ENCODE measurements at places on chromosomes 6 and 20.

- H3K36me3 ChIP-seq = no peaks in the 10 kb centered on the region
- no peak overlapping the region for H3K4me3 ChIP-seq
- H3K4me1 ChIP-seq = no peaks in the 10 kb centered on the region
- no peak overlapping the region for H3K27ac ChIP-seq
- H3K27me3 ChIP-seq = peaks cover 3% of the 10 kb centered on the region
Measured at GRCh38 chr6:146200176-146200575, 171.3 kb downstream of the GRM1 start.

DNA sequence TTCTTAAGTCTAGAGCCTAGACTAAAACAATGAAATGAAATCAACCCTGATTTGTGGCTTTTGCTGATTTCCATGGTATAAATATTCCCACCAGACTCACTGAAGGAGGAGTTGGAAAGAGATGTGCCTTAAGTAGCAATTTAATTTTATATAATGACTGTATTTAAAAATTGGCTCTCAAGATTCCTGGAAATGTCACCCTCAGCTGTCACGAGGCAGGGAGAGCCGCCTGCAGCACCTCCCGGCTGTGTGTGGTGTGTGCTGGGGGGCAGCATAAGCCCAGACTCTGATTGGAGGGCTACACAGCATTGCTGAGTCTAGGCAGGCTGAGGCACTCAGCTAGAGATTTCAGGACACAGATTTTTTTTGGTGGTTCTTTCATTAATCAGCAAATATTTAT is 40.6 kb upstream of the TMEM181 start:
- peaks cover 2% of the 10 kb centered on the region for H3K27me3 ChIP-seq
- peaks cover 7% of the 10 kb centered on the region for H3K36me3 ChIP-seq
- peaks cover 10% of the 10 kb centered on the region for H3K4me1 ChIP-seq
- H3K4me3 ChIP-seq = no peak overlapping the region

DNA sequence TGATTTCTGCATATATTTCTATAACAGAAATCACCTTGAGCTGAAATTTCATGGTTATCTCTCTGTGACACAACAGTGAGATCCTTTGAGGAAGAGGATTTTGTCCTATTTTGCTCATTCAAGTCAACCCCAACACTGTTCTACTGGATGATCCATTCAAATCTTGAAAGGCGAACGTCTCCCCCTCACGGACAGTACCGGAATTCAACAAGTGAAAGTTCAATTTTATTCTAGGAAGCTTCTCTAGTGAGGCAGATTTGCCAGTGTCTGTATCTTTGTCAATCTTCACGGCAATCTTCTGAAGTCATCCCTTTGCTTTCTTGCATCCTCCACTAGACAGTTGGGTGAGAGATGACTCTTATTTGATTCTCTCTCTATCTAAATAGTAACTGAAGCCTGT is 91.7 kb upstream of the PDE7B start:
- H3K27me3 ChIP-seq = no peaks in the 10 kb centered on the region
- DNase-seq = no peak
- H3K36me3 ChIP-seq = no peaks in the 10 kb centered on the region
- H3K27ac ChIP-seq = no peak overlapping the region
- no peaks in the 10 kb centered on the region for H3K4me1 ChIP-seq

DNA sequence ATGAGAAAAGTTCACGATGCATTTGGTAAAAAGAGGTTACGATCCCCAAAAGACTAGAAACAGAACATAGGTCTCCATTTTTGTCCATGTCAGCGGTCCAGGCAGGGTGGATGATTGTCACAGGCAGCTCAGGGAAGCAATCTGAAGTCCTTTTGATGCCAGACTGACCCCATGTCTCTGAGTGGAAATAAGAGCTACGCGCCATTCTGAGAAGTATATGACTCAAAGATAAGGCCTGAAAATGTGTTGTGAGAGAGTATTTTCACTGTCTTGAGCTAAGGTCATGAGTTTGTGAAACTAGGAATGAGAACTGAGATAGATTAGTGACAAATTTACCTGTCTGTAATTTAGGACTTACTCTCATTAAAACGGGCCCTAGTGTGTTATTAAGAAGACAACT is 69.5 kb downstream of the LYRM4 start:
- H3K4me1 ChIP-seq = peaks cover 14% of the 10 kb centered on the region
- H3K36me3 ChIP-seq = no peaks in the 10 kb centered on the region
- H3K27ac ChIP-seq = no peak overlapping the region
- no peak for DNase-seq
- no peak overlapping the region for H3K4me3 ChIP-seq

DNA sequence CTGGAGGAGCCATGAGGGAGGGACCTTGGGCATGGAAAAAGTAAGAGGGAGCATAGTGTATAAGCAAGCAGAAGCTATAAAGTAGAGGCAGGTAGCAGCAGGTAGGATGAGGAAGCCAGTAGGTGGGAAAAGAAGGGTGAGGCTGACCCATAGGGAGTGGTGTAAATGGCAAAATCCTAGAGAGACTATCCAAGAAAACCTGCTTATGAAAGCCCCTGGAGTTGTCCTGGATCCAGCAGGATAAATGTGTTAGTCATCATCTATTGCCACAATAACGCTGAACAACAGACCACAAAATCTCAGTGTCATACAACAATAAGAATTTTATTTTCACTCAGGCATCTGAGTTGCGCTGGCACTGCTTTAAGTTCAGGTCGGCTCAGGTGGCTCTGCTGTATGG is 30.2 kb downstream of the CHD6 start:
- no peaks in the 10 kb centered on the region for H3K27me3 ChIP-seq
- no peak for DNase-seq
- peaks cover 2% of the 10 kb centered on the region for H3K4me1 ChIP-seq
- no peak overlapping the region for H3K27ac ChIP-seq
- H3K36me3 ChIP-seq = peaks cover 52% of the 10 kb centered on the region
- H3K4me3 ChIP-seq = no peak overlapping the region

DNA sequence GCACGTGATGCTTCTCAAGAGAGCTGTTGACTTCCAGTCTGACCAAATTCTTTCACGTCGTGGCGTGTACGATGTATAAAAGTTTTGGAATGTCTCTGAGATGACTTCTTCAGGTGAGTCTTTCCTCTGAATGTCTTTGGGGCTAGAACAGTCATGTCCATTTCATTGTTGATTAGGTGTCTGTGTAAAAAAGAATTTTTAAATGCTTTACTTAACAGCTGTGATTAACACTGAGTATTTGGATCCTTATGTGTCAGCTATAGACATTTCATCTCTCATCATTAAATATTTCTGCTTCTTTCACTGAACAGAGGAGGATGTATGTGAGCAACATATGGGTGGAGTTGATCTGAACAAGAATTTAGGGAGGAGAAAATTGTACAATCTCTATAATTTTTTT is 29.3 kb upstream of the KIF13A start:
- no peaks in the 10 kb centered on the region for H3K4me1 ChIP-seq
- no peaks in the 10 kb centered on the region for H3K36me3 ChIP-seq

DNA sequence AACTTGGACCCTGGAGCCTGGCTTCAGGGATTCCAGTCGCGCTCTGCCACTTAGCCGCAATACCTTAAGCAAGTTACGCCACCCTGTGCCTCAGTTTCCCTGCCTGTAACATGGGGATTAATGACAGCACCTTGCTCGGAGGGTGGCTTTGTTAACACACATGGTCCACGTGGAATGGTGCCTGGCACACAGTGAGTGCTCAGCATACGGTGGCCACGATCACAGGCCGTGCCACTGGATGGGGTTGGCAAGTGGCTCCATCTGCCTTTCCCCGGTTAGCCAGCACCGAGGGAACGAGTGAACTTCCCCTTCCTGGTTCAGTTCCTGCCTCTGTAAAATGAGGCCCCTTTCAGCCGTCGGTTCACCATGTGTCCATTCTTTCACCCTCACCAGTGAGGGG is 17.2 kb downstream of the C6orf132 start:
- peaks cover 8% of the 10 kb centered on the region for H3K36me3 ChIP-seq
- no peak for DNase-seq
- H3K27me3 ChIP-seq = no peaks in the 10 kb centered on the region
- H3K27ac ChIP-seq = no peak overlapping the region

DNA sequence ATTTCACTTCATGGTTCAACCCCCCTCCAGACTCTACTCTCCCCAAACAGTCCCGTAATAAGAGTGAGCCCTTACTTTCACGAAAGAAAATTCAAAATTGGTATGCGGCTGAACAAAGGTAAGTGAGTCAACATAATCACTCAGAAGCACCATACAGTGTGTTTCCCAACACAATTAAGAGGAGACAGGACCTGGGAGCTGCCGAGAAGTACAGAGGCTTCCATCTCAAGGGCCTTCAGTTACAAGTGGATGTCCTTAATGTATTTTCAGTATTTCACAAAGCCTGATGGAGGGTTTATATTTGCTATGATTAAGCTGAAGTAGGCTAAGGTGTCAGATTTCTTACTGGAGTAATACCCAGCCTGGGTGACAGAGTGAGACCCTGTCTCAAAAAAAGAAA is 51.1 kb downstream of the MYO6 start:
- H3K4me3 ChIP-seq = no peak overlapping the region
- peaks cover 6% of the 10 kb centered on the region for H3K36me3 ChIP-seq
- DNase-seq = no peak
- peaks cover 14% of the 10 kb centered on the region for H3K4me1 ChIP-seq
- H3K27ac ChIP-seq = peak overlapping the region; percentile 41
- H3K27me3 ChIP-seq = no peaks in the 10 kb centered on the region

- DNase-seq = no peak
- no peaks in the 10 kb centered on the region for H3K27me3 ChIP-seq
- no peaks in the 10 kb centered on the region for H3K4me1 ChIP-seq
- H3K27ac ChIP-seq = no peak overlapping the region
- no peak overlapping the region for H3K4me3 ChIP-seq
Measured at GRCh38 chr6:166933396-166933795, 23.0 kb downstream of the RNASET2 start.

DNA sequence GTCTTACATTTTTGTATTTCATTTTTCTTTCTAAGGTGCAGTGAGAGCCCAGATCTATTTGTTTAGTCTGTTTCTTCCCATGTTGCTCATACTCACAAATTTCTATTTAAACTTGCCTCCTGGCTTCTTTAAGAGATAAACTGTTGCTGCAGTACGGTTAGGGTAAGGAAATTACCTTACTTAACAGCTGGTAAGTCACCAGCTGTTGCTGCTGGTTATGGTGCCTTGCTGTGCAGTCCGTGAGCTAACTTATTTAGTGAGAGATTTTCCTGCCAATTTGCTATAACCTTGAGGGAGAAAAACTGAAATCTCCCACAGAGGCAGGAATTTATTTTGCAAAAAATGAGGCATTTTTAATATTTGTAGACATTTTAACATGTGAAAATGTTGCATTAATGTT is 261.0 kb downstream of the UST start:
- no peak overlapping the region for H3K4me3 ChIP-seq
- H3K27me3 ChIP-seq = no peaks in the 10 kb centered on the region
- no peak for DNase-seq
- H3K4me1 ChIP-seq = peaks cover 1% of the 10 kb centered on the region
- peaks cover 2% of the 10 kb centered on the region for H3K36me3 ChIP-seq
- no peak overlapping the region for H3K27ac ChIP-seq

All from progenitor cell of endocrine pancreas (in vitro differentiated cells).